ENCODE measurements at places on chromosomes 1 and 21.
A peak's percentile ranks its signal among the peaks of the same experiment; 100 is the strongest.

DNA sequence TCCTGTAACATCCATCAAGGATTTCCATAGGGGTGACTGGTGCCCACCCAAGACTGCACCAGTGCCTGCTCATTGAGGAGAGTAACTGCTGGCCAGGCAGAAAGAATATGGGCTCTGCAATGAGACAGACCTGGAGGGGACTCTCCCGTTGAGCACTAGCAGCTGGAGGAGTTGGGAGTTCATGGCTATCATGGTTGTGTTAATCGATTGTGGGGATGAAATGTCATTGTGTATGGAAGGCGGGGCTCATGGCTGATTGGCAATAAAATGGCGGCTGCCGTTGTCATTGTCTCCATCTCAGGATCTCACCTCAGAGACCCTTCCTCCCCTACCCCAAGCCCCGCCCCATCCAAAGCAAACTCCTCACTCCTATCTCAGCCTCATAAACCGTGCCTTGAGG lies 3.9 kb downstream of the TMEM125 start:
- no peak for DNase-seq

DNA sequence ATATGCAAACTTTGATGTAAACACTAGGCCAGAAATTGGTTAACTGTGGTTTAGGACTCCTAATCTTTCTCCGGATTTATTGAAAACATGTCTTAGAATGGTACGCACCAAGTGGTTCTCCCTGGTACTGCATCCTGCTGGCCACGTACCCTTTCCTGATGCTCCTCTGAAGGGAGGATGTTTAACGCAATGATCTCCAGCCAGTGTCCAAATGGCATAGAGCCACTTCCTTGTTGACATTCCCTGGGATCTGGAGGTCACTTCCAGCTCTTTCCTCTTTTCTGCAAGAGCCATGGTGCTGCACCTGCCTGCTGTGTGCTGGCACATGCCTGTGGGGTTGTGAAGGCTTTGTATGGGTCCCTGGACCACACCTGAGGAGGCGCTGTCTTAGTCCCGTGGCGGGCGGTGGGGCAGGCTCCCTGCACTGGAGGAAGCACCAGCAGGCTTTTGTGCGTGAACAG lies 53.9 kb downstream of the GALNT2 start:
- DNase-seq, result no peak

DNA sequence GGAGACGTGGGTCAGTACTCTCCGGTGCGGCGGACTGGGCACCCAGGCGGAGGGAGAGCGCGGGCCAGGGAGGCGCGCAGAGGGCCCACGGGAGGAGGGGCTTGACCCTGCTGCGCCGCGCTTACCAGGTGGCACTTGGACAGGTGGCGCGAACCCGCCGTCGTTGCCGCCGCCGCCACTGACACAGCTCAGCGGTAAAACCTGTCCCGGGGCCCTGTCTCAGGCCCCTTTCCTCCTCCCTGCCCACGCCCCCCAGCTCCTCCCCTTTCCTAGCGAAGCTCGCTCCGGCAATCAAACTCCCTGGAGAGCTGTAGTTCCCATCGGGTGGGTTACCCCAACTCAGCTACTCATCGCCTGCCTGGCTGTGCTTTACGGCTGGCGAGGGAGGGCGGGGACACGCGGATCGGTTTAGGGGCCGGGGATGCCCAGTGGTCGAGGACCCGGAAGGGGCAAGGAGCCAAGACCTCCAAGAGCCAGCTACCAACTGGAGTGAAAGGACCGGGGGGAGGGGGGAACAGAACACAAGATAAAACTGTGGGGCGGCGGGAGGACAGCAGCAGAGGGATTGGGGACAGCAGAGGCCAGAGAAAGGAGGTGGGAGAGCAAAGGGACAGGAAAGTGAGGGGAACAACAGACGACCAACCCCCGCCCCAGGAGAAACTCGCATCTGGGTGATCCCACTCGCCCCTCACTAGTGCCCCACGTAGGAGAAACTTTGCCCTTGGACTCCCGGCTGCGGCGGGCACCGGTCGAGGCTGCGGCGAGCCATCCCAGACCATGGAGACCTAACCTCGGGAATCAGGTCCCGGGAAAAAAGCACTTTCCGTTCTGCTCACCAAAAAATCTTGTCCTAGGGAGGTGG lies 2.9 kb downstream of the GFI1 start:
- DNase-seq, result peak; percentile 80

GRCh38 chr1:73066866-73067265 lies 784.5 kb upstream of the NEGR1 start:
- DNase-seq, result no peak

GRCh38 chr1:8970870-8971337 lies 25.2 kb downstream of the CA6 start:
- DNase-seq, result peak; percentile 77

GRCh38 chr1:90707363-90707710 lies 9.8 kb downstream of the BARHL2 start:
- peak; percentile 39 for DNase-seq

DNA sequence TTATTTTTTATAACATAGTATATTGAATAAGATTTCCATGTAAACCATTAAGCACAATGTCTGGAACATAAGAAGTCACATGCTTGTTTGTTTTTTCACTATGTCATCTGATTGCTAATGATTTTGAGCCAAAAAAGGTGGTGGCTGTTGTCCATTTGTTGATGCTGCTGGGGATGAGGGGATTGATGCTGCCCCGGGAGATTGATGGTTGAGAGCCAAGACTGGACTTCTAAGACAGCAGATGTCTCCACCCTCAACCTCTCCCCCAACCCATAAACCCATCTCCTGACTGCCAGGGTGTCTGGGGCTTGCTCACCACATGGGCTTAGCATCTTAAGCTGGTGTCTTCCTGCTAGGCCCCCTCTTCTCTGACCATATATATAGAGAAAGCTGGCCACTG lies 35.8 kb upstream of the CD34 start:
- DNase-seq, result no peak

DNA sequence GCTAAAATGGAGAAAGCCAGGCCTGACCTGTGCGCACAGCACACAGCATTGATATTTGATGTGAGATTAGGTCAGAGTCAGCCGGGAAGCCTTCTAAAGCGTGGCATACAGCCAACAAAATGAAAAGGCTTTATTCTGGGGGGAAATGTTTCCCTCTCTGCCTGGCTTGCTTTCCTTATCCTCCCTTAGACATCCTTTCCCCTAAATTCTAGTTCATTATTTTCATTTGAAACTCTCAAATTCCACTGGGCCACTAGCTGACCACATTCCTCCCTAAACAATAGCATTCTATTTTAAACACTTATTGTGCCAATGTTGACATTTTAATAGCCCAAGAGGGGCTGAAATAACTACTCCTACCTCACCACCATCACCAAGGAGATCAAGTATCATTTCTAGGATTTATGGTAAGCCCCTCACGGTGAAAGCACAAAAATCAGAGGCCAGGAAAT lies 49.4 kb downstream of the LEPR start:
- DNase-seq, result no peak

- DNase-seq, result peak; percentile 65
These were observed 1.0 kb downstream of the TP53BP2 start for GRCh38 chr1:223844787-223845036.

- peak; percentile 68 for DNase-seq
These were observed 825 bp downstream of the DCAF8 start for GRCh38 chr1:160261556-160261892.

GRCh38 chr1:224851210-224851847 lies 78.1 kb upstream of the DNAH14 start:
- DNase-seq, result peak; percentile 43

DNA sequence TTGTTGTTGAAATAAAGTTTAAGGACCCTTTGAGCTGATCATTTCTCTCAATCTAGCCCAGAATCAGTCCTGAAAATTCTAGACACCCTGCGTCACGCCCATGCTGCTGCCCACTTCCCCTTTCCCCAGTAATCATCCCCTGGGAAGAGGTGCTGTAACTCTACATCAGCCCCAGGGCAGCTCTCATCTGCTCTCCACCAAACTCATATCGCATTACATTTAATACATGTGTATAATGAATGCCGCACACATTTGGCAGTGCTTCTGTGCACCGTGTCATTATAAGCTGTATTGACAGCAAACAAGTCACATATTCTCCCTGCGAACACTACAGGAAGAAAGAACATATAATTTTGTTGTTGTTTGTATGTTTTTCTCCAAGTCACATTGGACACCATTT lies 539.7 kb upstream of the DAB1 start:
- no peak for DNase-seq

GRCh38 chr1:109263597-109264378 lies 14.4 kb downstream of the CELSR2 start:
- peak; percentile 83 for DNase-seq

DNA sequence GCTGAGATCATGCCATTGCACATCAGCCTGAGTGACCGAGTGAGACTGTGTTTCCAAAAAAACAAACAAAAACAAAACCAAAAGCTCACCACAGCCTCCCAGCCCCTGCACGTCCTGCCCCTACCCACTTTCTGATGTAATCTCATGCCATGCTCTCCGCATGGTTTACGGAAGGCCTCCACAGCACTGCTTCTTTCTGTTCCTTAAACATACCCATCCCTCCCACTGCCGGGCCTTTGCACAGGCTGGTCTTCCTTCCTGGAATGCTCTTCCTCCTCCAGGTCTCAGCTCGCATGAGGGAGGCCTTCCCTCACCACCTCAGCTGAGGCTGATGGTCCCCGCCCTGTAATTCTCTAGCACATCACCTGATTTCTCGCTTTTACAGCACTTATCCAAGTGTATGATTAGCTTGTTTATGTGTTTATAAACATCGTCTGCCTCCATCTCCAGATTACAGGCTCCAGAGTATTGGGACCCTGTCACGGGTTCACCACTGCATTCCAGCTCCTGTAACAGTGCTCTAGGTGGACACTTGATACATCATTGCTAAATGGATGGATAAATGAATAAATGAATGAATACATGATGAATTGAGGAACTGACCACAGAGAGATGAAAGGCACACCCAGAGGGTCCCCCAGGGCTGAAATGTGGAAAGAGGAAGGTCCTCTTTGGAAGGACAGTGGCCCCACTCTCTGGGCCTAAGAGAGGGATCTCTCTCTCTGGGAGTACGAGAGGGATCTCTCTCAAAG lies 22.1 kb downstream of the TCEA3 start:
- no peak for DNase-seq

DNA sequence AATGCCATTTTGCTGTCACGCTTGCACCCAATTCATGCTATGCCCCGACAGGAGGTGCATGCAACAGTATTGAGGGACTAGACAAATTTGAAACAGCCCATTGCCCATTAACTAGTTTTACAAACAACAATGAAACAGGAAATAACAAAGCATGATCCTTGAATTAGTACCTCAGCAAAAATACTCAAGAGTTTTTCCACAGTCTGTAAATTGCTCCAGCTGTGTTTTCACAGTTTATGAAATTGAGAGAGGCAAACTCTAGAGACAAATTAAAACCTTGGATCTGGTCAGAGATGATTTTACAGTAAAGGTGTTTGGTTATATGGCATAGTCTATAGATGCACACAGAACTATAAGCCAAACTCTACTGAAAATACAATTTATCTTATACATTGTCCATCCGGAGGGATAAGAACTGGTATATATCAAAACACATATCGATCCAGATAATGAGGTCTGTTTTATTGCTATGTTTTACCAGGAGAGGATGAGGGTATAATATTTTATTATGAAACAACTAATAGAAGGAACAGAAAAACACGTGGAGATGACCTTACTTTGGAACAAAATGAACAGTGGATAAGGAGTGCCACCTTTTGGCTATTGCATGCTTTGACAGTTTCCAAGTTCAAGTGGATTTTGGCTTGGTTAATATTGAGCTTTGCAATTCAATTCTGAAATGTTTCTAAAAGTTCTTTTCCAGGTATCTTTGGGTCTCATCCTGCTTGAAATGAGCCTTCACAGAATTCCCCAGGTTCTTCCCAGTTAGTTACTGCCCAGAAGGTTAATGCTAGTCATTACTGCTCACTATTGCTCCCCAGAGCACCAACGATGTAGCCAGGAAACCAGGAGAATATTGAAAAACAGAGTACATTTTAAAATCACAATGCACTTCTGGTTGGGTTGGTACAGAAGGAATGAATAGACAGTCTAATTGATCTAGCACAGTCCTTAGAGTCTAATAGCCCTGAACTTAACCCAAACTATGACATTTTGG lies 45.7 kb downstream of the ZC3H11B start:
- no peak for DNase-seq

DNA sequence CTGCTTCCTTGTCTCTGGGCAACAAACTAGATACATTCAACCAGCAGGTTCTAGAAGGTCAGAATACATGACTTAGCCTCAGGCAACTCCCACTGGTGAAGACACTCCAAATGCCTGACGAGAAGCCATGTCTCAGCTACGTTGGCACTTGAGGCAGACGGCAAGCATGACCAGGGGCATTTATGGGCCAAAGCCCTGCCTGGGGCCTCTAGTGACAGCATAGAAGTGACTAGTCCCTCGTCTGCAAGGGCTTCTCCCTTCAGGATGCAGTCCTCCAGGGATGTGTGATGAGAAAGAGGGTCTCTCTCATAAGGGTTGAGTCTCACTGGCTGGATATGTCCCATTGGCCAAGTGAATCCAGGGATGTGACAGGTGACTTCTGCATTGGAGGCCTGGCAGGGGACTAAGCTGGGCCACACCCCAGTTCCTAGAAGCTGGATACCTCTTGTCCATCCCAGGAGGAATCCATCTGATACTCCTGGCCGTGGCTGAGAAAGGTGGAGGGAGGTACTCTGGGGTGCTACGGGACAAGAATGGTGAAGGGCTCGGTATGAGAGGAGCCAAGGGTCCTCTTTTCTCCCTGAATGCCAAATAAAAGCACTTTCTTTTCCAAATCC lies 148.6 kb upstream of the HMGB4 start:
- DNase-seq, result no peak

DNA sequence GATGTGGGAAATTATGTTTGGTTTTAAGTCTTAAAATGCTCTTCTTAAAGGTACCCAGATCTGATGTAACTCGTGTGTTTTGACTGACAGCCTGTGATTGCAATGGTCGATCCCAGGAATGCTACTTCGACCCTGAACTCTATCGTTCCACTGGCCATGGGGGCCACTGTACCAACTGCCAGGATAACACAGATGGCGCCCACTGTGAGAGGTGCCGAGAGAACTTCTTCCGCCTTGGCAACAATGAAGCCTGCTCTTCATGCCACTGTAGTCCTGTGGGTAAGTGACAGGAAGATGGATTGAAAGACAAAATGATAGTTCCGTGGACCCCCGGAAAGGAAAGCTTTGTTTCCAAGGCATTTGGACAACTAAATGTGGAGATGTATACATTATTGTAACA lies 71.6 kb upstream of the LAMC2 start:
- no peak for DNase-seq

DNA sequence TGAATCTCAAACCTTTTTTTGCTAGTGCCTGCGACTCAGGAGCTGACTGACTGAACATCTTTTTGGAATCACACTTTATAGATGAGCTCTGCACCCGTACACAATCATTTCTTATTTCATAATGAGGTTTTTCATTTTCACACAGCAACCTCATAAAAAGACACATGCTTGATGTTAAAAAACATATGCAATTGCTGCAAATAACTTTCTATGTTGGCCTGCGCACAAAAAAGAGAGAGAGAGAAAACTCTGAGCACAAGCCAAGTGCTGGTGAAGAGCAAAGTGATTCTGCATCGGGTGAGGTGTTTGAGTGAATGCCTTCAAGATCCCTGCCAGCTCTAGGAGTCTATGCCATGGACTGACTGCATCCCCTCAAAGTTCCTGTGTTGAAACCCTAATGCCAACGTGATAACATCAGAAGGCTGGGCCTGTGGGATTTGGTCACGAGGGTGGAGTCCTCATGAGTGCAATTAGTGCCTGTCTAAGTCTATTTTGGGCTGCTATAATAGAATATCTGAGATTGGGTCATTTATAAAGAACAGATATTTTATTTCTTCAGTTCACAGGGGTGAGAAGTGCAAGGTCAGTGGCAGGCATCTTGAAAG lies 36.6 kb downstream of the C1orf87 start:
- no peak for DNase-seq
